Endothelial cell (in vitro differentiated cells): ENCODE measurements at places on chromosomes 5 and 9.
A peak's percentile ranks its signal among the peaks of the same experiment; 100 is the strongest.

- DNase-seq = no peak
Measured at GRCh38 chr5:56938858-56939257, 13.1 kb downstream of the MIER3 start.

- no peak for DNase-seq
Measured at GRCh38 chr5:116727248-116727647, 152.6 kb upstream of the SEMA6A start.

GRCh38 chr5:142838845-142839244, 68.7 kb downstream of the ARHGAP26 start:
- no peak for DNase-seq

DNA sequence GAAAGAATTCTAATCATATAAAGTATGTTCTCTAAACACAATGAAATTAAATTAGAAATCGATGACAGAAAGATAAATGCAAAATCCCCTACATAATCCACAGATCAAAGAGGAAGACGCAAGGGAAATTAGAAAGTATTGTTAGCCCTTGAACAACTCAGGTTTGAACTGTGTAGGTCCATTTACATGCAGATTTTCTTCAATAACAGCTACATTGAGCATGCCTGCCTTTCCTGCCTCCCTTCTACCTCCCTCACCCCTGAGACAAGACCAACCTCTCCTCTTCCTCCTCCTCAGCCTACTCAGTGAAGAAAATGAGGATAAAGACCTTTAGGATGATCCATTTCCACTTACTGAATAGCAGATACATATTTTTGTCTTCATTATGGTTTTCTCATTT, 75.2 kb downstream of the PLPP1 start:
- no peak for DNase-seq

DNA sequence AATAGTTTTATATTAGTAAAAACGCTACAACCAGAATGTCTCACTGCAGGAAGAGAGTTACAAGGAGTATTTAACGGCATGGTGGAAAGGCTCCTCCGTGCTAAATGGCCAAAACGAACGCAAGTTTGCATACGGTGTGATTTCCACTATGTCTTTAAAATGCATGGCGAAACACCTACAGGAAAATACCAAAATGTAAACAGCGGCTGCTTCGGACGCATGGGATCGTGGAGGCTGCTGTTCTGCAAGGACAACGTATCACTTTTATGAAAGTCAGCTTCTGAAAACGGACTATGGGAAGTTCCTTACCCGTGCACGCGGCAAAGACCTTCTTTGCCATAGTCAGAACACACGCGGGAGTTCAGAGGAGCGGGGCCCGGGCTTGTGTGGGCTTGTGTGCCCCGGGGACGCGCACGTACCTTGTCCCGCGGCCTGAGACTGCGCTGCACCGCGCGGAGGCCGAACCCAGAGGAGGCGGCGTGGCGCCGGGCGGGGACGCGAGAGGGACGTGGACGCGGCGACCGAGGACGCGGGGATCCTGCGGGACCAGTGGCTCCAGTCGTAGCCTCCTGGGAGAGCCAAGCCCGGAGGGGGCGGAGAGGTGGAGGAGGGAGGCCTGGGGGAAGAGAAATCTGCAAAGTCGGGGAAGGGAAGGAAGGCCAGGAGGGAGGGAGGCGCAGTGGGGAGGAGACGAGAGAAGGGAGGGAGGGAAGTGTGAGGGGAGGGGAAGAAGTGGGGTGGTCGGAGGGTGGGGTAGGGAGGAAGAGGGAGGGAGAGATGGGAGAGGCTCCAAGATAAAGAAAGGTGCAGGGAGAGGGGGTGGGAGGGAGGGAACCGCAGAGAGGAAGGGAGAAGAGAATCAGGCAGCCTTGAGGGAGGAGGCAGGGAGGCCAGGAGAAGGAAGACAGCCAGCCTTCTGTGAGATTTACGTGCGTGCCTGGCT, at the start of gene CMBL:
TSS of gene CMBL (minus strand) at position 697 of the 943 bp plus-strand sequence. CDS start 17,140 bp downstream, outside the sequence.
- DNase-seq = peak; percentile 45

- DNase-seq = peak; percentile 24
Measured at GRCh38 chr5:112186401-112186990, 232.6 kb downstream of the EPB41L4A start.

DNA sequence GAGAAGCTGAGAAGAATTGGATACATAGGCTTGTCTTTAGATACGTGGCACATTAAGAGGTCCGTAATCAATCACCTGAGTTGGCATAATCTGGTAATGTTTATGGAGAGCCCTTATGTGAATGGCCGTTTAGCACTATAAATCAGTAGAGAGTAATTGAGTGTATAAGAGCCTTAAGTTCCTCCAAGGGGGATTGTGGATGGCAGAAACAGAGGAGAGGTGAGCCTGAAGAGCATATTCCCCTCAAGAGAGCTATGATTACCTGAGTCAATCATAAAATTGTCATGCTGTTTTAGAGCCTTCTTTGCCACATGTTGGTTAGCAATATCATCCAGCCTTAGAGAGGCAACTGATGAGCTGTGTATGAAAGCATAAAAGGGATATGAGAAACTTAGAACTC, 58.8 kb downstream of the FOCAD start:
- DNase-seq = no peak

GRCh38 chr9:127277099-127277498, 12.5 kb downstream of the GARNL3 start:
- no peak for DNase-seq

GRCh38 chr9:100396769-100397168, 30.2 kb upstream of the MSANTD3 start:
- DNase-seq = no peak

DNA sequence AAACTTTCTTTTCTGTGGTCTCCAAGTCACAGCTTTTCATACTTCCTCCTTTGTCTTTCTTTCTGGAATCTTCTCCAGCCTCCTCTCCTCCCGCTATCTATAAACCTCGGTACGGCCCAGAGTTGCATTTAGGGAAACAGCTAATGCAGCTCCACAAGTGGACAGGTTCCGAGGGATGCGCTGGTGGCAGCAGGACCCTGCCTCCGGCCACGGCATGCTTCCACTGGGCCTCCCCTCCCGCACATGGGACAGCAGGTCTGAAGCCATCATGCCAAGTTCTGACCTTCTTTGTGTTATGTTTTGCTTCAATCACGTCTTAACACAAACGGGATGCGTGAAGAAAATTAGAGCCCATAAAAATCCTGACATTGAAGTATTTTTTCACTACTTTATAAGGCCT, 136.9 kb downstream of the IRX2 start:
- no peak for DNase-seq
